Activated CD8-positive, alpha-beta T cell treated with anti-CD3 and anti-CD28 coated beads for 36 hours (primary cell): ENCODE measurements at places on chromosomes 7 and 10.

- DNase-seq = no peak
Observed at GRCh38 chr7:53740971-53741370, 705.5 kb downstream of the POM121L12 start.

DNA sequence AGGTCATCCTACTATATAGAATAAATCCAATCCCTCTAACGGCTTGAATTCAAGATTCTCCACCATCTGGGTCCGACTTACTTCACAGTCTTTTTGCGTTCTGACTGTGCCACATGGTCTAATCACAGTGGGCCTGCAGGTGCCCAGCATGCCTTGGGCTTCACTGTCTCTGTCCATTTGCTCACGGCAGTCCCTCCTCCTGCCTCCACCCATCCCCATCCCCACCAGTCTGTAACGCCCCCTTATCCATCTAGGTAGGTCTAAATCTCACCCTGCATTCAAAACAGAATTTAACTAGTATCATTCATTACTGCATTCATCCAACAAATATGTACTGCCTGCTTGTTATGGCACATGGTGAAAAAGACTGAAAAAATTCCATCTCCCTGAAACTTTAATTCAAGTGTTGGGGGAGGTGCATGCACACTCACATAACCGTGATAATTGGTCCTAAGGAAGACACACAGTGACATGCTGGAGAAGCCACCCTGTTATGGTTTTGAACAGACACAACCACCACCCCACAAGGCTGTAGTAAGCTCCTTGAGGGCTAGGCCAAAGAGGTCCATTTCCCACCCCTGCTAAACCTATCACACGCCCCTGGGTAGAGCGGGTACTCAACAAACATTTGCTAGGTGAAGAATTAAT lies 24.2 kb downstream of the SORBS1 start:
- DNase-seq = no peak

DNA sequence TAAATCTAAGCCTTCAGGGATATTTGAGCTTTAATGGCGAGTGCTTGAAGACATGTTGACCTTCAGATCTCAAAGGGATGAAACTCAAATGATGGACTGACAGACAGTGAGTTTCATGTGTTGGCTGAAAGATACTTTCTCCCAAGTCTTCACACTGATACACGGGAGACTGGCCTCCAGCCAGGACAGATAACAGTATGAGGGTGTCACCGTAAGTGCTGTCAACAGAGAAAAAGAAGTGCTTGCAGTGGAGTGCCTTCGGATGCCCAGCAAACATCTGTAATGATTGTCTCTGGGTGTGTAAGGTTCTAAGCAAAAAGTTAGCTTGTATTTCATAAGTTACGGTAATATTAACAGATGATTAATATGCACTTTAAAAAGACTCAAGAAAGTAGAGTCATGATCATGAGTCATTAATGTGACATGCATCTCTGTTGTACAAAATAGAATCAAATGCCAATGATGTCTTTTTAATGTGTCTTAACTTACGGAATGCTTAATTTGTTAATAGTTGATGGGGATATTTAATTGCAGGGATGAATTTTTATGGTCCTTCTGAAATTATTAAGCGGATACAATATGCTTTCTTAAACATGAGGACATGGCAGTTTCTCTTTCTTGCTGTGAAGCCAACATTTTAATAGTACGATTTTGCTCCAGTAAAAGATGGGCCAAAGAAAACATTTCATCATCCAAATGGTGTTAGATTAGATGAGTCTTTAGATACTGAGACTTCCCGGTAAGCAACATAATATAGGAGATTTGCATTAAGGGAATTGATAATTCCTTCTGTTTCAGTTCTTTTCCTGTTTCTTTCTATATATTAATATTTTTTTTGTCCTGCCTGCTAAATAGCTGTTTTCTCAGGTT lies 292.5 kb downstream of the GALNT17 start:
- DNase-seq = no peak

GRCh38 chr7:42624471-42624870 lies 287.4 kb downstream of the C7orf25 start:
- no peak for DNase-seq

- DNase-seq = no peak
Observed at GRCh38 chr10:80414142-80414895, 6.0 kb downstream of the PRXL2A start.

GRCh38 chr7:150471886-150472285 lies 21.5 kb downstream of the GIMAP8 start:
- DNase-seq = no peak

GRCh38 chr7:37732253-37732652 lies 48.7 kb downstream of the GPR141 start:
- peak; percentile 48 for DNase-seq

DNA sequence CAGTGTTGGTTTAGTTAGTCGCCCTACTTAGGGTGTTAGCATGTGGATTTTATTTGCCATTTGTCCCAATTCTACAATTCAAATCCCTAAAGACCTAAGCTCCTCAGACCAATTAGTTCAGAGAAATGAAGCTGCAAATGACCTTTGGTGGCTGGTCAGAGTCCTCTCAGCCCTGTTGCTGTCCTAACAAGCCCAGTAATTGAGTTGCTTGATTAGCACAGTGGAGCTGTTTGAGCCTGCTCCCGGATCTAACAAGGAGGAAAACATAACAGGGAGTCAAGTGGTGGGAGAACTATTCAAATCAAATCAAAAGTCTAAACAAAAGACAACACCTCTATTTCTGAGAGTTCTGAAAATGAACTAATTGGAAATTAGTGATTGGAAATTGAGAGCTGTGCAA lies 22.1 kb downstream of the ZDHHC6 start:
- DNase-seq = no peak

DNA sequence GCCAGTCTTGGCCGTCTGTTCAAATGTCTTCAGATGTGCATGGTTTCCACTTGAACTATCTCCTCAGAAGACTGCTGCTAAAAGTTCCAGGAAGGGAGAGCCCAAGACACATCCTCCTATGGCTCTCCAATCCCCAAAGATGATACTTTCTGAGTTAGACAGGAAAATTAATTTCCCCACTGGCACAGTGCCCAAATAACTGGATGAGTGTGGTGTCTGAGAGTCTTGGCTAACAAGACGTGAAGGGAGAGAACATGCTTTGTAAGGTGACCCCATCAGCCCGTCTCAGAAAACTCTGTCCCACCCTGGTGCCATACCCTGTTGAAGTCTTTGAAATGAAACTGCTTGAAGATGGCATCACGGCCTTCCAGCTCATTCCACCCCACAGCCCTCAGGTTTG lies 2.9 kb downstream of the PCBD1 start:
- DNase-seq = no peak

DNA sequence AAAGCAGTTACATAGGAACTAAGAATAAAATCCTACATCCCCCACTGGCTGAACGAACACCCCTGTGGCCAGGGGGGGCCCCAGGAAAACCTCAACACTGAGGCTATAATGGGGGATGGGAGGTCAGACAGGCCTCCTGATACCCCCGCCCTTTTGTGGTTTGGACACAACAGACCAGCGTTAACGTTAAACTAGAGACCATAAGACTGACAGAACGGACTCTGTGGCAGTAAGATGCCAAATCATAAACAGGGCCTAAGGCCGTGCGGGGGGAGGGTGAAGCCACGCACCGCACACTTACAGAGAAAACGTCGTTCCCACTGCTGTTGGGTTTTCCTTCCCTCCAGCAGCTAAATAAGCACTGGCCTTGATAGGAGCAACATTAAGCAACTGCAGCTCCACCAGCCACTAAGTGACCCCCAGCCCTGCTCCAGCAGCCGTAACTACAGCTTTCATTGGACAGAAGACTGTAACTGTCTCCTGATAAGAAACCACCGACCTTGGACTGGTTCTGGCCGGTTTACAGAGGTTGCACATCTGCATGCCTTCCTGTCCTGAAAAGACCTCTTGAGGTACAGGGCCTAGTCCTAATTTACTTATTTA lies 3.4 kb upstream of the PPP2R2D start:
- no peak for DNase-seq

DNA sequence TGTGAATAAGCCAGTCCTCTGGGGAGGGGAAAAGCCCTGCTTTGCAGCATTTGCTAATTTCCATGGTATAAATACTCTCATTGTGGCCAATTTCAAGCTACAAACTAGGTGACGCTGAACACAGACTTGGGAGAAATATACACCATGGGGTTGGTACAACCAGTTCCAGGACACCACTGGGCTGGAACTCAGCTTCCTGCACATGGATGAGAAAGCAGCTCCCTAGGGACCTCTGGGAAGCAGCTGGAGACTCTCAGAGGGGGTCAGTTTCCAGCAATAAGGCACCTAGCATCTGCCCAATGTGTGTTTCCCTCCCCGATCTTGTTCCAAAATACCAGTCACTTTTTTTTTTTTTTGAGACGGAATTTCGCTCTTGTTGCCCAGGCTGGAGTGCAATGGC lies 56.8 kb upstream of the WDR11 start:
- no peak for DNase-seq

DNA sequence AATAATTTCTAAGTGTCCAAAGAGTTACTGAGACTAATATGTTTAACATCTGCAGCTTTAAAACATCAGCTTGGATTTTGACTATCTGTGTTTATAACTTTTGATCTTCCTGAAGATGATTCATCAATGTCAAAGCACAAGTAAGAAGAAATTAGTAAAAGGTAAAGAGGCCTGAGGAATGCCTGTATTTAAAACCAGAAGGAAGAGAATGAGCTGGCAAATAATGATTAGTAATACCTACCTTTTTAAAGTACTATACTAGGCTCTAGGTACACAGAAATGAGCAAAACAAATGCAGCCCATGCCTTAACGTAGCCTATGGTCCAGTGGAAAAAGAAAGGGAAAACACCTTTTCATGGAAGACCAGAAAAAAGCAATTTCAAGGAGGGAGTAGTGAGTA lies 158.0 kb downstream of the KCND2 start:
- DNase-seq = no peak
